ENCODE measurements at places on chromosomes 6 and 20. TPM values are rescaled to one million over a fixed set of nuclear protein-coding genes. Genes with fewer than 3 reads are reported as not detected.

DNA sequence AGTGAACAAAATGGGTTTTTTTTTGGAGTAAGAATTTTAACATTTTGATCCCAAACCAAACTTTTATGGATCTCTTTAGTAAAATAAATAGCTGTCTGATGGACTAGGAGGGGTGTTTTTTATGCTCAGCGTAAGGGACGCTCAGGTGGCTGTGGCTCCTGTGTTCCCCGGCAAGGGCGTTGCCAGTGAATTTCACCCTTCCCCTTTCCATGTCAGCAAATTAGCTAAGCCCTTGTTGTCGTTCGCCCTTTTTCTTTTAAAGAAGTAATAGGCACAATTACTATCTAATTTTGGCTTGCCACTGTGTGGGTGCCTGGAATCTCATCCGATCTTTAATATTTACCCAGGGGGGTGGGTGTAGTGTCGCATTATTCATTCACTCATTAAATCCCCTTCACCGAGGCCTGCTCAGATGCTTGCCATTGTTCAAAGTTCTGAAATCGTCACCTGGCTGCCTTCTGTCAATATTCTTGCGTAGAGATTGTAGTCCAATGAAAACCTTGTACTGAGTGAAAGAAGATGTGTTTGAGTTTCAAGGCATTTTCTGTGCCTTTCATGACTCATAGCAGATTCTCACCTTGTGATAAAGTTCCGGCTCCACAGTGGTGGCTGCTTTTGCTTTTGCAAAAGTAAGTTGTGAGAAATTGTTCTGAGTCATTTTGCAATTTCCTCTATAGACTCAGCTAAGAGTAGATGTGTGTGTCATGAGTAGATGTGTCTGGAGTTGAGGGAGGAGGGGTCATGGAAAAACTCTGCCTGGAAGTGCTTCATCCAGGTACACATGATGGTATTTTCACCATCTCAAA lies 40.0 kb upstream of the CLDN20 start:
- no peak for DNase-seq

DNA sequence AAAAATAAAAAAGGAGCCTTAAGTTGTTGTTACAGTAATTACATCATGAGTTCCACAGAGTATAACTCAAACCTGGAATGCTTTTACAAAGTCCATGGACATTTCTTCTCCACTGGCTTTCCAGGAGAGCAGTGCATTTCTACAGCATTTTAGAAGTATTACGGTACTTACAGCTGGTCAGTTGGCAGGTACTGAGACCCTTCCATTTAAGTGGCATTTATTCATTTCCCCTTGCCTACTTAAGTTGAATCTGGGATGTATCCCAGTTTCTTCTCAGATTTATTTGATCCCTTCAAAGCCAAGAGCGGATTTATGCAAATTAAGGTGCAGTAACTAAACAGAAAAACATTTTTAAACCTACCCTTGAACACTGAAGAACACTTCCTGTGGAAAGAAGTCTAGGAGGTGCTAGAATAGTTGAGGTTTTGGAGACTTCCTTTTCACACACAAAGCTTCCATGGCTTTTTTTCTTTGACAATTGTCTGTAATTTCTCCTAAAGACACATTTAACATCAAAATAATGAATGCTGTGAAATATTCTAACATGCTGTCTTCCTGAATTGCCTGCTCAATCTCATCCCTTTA lies 3.4 kb downstream of the PRDM13 start:
- no peak for DNase-seq

- DNase-seq, result no peak
Observed at GRCh38 chr6:11538052-11538818, 686 bp downstream of the TMEM170B start.

- no peak for DNase-seq
Observed at GRCh38 chr20:32763202-32764004, 1.2 kb downstream of the DNMT3B start.

- DNase-seq, result no peak
Observed at GRCh38 chr6:15926256-15926655, 202.6 kb upstream of the MYLIP start.

DNA sequence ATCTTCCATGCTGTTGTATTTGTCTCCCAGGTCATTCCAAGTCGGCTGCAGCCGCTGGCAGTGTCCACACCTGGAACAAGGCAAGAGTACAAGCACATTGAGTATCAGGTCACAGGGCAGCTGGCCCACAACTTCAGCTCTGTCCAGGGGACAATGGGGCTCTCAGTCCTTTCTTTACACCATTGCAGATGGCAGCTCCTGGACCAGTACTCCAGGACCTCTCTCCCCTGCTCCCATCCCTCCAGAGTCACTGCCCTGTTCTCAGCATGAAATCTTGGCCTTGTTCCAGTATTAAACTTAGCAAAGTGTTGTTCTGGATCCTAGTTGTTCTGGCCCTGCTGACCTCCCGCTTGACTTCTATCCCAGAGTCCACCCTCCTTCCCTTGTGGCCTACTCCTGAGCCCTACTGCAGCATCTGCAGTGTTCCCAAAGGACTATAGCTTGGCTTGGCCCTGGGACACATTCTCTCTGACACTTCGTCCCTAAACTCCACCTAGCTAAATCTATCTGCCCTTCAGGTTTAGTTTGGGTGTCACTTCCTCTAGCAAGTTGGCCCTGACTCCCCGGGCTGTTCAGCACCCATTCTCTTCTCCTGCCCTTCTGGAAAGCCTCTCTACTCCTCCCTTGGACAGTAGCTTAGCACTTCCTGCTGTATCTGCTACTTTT lies 5.8 kb downstream of the TXNDC5 start:
- no peak for DNase-seq

DNA sequence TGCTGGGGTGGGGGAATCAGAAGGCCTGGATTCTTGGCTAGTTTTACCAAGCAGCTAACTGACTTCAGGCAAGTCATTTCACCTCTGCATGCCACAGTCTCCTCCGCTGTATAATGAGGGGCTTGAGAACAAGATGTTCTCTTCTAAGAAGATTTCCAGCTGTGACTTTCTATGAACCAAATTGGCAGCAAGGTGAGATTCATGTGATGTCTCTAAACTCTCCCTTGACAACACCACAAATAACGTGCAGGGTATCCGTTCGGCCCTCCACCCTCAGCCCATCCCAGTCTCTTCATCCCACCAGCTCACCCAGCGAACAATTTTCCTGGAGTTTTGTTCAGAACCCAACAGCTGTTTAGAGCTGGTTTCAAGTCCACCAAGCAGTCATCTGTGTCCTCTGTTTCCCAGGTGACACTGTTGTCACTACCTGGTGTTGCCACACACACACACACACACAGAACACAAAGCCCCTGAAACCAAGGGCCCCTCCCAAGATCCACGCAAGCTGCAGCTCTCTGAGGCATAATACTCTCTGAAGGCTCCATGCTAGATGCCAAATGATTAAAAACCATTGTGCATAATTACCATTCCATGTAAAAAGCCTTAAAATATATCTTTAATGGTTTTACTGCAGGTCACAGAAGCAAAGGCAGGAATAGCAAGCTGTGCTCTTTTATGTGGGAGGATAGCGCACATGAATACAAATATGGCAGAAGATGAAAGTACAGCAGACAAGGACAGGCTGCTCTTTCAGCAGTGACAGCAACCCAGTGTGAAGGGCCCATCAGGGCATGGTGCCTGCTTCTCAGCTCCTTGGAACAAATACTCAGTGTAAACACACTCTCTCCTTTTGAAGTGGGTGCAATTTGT lies 48.2 kb downstream of the ARHGAP18 start:
- no peak for DNase-seq

GRCh38 chr6:163199371-163199770 lies 215.1 kb upstream of the QKI start:
- DNase-seq, result no peak

DNA sequence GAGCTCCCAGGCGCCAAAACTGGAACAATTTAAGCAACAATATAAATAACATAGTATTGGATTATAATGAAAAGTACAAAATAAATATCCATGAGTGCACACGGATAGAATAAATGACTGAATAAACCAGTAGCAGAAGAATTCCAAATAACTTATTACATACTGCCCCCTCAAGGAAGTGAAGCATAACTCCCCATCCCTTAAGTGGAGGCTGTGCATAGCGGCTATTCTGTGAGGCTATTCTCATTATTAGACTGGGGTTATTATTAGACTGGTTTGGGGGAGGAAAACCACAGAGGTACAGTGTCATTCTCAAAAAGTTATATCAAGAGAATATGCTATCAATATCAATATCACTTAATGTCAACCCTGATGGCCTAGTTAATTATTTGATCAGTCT lies 94.4 kb upstream of the SIRPA start:
- peak; percentile 16 for DNase-seq

DNA sequence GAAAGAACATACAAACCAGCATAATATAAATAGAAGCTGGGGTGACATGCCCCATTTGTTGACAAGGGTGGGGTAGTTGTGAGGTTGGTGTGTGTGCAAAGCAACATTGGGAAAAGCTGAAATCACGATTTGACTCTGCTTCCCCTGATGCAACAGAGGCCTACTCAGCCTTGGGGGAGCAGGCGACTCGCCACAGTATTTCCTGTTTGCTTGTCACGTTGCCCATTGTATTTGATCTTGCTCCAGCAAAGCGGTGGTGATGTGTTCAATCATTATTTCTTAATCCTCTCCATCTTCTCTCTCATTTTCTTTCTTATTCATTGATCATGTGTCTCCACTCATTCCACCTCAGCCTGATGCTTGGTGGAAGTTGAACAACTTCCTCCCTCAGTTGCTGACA lies 165.8 kb upstream of the CITED2 start:
- no peak for DNase-seq

- DNase-seq, result no peak
Observed at GRCh38 chr6:42704937-42705374, 17.4 kb downstream of the PRPH2 start.

GRCh38 chr6:39948199-39948791 lies 14.0 kb upstream of the MOCS1 start:
- no peak for DNase-seq

GRCh38 chr20:59258221-59258621 lies 42.2 kb upstream of the EDN3 start:
- DNase-seq, result no peak

GRCh38 chr6:11223286-11223864 lies 9.1 kb downstream of the NEDD9 start:
- DNase-seq, result no peak

DNA sequence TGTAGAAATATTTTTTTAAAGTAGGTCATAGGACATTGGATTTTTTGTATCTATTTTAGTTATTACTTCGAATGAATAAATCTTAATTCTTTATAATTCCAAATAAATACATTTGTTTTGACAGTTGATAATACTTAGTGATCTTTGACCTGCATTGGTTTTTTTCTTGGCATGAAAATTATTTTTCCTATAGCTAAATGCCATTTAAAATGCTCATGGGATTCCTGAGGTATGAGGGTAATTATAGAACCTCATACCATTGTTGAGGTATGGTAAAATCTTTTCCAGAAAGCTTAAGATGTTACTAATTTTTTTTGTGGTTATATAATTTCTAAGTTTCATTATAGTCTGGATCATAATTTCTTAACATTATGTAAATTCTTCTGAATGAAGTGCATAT lies 8.3 kb downstream of the PM20D2 start:
- no peak for DNase-seq

DNA sequence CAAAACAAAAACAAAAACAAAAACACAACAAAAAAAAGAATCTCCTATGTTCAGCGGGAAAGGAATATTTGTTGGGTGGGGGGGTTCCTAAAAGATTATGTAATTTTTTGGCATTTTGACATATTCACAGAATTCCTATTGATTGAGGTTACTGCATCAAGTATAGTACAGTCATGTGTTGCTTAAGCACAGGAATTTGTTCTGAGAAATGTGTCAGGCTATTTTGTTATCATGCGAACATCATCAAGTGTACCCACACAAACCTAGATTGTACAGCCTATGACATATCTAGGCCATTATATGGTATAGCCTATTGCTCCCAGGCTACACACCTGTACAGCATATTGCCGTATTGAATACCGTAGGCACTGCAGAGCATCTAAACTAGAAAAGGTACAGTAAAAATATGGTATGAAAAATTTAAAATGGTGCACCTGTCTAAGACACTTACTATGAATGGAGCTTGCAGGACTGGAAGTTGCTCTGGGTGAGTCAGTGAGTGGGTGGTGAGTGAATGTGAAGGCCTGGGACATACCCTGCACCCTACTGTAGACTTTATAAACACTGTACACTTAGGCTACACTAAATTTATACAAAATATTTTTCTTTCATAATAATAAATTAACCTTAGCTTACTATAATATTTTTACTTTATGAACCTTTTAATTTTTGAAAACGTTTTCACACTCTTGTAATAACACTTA lies 110.6 kb downstream of the CDKAL1 start:
- DNase-seq, result no peak

- no peak for DNase-seq
Observed at GRCh38 chr6:11378639-11379038, 146.2 kb upstream of the NEDD9 start.

BTN1A1 gene
- not detected for total RNA-seq

OPRL1 gene
- 1.4 TPM for total RNA-seq

GSTA4 gene
- 12.1 TPM for total RNA-seq

DSP gene
- total RNA-seq, result 229 TPM

ZNF184 gene
- 3.3 TPM for total RNA-seq

POU3F2 gene
- total RNA-seq, result not detected

RBPJL gene
- not detected for total RNA-seq

ASIP gene
- not detected for total RNA-seq

FOXC1 gene
- total RNA-seq, result 23.6 TPM

MUC22 gene
- not detected for total RNA-seq

DYNLT2 gene
- total RNA-seq, result 0.20 TPM

LY6G5C gene
- 4.9 TPM for total RNA-seq

NKAIN2 gene
- total RNA-seq, result 2.3 TPM

SYNGAP1 gene
- 3.6 TPM for total RNA-seq

EPHA7 gene
- total RNA-seq, result 8.4 TPM

All from right atrium auricular region (tissue), 2 donors.